ENCODE measurements at places on chromosomes 1 and 21.

GRCh38 chr1:98001764-98002163 lies 80.9 kb upstream of the DPYD start:
- no peak for DNase-seq

DNA sequence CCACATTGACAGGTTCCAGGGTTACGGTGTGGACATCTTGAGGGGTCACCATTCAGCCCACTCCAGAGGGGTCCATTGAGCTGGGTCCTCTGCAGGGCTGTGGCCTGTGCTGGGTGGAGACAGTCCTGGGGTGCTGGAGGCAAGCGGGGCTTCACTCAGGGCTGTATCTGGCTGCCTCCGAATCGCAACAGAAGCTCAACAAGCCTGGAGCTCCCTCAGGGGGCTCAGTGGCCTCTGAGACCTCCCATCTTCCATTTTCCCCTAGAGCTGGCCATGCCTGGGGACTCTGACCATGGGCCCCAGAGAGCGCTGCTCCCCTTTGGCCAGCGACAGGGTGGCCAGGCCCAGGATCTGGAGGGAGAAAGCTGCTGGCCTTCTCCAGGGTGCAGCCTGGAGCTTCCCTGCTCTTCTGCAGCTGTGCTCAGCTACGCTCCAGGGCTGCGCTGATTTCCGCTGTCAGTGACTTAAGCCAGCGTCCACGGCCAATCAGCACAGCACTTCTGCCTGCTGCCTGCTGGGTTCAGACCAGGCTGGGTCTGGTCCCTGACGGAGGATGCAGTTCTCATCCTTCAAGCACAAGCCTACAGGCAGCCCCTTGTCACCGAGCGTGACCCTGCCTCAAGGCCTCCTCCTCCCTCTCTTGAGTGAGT lies 45.0 kb upstream of the ADARB1 start:
- no peak for DNase-seq

DNA sequence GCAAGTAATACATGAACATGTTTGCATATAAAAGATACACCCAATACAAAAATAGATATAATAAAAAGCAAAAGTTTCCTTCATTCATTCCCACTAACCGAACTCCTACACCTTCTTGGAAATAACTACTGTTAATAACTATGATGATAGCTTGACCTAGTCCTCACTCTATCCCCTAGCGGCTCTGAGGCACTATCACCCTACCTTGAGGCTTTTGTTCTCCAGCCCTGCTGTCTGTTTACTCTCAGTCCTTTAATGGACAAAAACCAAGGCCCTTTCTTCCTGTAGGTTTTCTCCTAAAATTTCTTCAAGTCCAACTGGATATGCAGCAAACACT lies 186.6 kb downstream of the SLC35F3 start:
- no peak for DNase-seq

GRCh38 chr1:98210064-98210463 lies 289.2 kb upstream of the DPYD start:
- no peak for DNase-seq

GRCh38 chr1:168920456-168921094 lies 185.9 kb upstream of the ATP1B1 start:
- DNase-seq, result no peak

DNA sequence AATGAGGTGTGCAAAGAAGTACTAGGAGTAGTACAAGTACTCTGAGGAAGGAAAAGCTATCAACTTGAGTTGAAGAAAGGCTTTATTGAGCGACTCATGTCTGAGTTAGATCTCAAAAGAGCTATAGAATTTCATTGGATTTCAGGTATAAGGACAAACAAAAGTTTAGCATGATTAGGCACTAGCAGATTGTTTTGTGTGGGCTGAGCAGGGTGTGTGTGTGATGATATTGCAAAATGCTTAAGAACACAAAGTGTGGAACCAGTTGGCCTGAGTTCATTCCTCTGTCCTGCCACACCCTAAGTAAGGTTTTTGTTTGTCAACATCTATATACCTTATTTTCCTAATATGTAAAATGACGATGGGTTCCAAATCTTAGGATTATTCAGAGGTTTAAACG lies 158.9 kb downstream of the KCNK2 start:
- DNase-seq, result no peak

- DNase-seq, result no peak
Measured at GRCh38 chr1:181898773-181899172, 162.7 kb downstream of the ZNF648 start.

DNA sequence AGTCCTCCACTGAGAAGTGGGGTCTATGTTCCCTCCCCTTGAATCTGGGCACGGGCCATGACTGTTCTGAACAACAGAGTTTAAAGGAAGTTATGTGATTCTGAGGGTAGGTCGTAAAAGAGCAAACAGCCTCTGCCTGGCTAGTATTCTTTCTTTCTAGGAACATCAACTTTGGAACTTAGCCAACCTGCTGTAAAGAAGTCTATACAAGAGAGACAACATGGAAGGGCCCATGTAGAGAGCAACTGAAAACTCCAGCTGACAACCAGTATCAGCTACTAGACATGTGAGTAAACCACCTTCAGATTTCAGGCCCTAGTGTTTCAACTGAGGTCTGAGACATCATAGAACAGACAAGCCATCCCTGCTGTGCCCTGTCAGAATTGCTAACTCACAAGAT lies 7.5 kb downstream of the SELENOF start:
- DNase-seq, result peak; percentile 60

DNA sequence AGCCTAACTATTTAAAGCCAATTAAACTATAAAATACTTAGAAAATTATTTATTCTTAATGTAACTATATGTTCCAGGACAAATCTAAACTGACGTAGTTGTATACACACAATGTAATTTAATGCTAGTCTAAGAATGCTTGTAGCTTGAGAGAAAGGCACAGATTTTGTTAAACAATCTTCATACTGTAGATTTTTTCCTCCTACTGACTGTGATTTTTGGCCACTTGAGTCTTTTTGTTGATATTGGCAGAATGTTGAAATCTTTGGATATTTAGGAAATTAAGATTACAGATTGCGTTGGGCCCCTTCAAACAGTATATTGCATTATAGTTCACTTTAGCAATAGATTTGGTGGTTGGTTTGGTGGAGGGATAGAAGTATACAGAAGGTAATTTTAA lies 40.5 kb downstream of the ATF3 start:
- DNase-seq, result no peak

DNA sequence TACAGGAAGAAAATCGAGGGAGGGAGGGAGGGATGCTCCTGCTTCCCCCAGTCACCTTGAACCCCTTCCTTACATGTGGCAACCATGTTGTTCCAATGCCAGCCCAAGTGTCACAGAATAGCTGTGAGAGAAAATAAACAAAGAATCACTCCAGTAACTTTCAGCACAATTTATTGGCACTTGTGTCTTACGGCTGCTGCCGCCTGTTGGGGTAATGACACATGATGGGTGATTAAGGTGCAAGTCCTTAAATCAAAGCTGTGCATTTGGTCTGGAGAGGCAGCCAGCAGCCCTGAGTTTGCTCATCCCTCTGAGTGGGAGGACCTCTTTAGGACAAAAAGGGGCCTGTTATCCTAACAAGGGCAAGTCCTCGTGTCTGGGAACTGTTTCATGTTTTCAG lies 377.7 kb downstream of the PCP4 start:
- DNase-seq, result no peak

DNA sequence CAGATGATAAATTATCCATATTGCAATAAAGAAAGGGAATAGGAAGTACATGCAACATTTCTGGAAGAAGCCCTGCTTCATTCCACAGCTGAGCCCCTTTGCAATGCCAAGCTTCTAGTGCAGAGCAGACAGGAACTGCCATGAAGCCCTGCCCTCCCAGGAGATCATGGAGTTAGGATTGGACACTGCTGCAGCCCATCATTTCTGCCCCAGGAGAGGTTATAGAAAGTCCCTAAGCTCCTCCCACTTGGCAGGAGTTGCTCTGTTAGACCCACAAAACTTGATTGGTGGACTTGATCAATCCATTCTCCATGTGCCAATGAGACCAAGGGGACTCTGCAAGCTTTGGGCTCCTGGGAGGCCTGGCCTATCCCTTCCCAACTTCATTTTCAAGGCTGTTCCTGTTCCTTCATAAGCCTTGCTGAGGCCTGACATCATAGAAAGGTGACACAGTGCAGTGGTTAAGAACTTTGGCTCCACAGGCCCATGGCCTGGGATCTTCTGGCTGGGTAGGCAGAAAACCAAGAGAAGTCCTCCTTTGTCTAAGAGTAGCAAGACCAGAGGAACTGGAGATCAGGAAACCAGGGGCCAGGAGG lies 1.3 kb upstream of the LAPTM5 start:
- DNase-seq, result no peak

DNA sequence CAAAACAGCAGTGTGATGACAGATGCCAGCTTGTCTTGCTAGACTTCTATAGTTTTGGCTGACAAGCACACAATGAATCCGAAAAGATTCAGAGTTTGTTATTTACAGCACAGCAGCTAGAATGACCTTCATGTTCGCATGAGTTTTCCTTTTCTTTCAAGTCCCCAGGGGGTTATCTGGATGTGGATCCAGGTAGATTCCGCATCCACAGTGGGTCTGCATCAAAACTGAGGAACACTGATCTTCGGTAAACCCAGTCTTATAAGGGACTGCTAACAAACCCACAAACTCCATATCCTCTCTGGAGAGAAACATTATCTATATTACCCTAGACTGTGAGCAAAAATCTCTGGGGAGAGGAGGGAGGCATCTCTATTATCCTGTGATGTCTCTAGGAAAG lies 69.0 kb upstream of the DEPDC1 start:
- DNase-seq, result no peak

DNA sequence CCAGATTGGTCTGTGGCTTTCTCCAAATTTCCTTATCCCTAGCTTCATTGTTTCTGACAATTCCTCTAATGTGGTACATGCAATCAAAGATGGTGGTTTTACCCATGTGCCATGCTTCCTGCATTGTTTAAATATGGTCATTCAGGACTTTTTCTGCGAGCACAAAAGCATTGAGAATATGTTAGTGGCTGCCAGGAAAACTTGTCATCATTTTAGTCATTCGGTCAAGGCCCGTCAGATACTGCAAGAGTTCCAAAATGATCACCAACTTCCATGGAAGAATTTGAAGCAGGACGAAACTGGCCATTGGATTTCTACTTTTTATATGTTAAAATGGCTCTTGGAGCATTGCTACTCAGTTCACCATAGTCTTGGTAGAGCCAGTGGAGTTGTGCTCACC lies 3.7 kb downstream of the ZBED6 start:
- DNase-seq, result no peak

GRCh38 chr21:14321042-14321441 lies 61.9 kb downstream of the HSPA13 start:
- no peak for DNase-seq

DNA sequence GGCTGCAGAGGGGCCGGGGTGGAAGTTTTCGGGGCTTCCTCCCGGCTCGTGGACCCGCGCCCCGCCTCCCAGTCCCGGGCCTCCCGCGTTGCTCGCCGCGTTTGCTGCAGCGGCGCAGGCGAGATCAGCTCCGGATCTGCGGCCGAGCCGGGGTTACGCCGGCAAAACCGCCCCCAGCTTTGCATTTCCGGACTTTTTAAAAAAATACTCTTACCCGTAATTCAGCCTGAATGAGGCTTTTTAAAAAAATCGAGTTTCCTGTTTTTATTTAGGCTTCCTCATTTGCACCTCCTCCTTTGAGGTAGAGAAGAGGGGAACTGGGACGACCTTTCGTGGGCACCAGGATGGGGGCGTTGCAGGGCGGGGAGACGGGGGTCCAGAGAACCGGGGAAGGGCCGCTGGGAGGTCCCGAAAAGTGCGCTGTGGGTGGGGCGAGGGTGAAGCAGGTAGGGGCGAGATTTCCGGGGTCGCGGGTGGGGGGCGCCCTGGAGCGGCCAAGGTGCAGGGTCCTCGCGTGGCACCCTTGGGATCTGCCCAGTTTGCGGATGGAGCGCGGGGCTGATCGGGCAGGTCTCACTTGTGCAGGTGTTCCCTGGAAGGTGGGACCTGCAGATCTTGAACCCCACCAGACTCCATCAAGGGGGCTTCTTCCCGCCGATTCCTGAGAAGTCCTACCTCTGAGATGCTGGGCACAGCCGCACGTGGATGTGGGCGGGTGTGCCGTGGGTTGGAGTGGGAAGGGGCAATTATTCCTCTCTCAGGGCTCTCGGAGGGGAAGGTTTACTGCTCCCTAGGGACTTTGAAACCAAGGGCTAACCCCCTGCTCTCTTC lies 1.1 kb downstream of the PIK3CD start:
- no peak for DNase-seq

GRCh38 chr1:218642033-218642948 lies 297.2 kb downstream of the TGFB2 start:
- no peak for DNase-seq

GRCh38 chr21:38179511-38179910 lies 77.3 kb upstream of the KCNJ15 start:
- DNase-seq, result no peak

DNA sequence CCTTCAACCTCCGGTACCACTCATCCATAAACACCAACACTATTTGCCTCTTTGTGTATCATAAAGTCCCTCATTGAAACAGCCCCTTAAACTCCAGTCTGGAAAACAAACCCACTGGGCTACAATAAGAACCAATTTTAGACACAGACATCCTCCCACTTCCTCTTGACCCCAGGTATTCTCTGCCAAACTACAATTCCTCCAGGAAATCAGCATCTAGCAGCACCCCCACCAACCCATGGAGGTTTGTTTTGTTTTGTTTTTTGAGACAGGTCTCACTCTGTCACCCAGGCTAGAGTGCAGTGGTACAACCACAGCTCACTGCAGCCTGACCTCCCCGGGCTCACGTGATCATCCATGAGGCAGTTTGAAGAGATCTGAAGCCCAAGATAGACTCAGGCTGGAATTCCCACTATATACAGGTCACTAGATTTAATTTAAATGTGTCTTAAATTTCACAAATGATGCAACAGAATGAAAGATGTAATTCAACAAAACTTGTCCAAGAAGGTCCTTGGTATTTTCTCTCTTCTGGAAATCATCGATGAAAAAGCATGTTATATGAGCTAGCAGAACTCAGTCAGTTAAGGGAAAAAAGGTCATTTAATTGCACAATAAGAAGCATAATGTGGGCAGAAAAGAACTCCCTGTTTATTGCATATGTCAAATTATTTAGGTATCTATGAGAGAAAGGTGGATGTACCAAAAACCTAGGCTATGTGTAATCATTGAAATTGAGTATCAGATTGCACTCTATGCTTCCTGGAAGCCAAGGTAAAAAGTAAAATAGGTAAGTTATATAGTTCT lies 30.3 kb downstream of the TCP10L start:
- DNase-seq, result no peak

GRCh38 chr1:92790081-92790480 lies 5.2 kb upstream of the EVI5 start:
- DNase-seq, result no peak

All from NCI-H1105 (cell line).